ENCODE measurements at places on chromosomes 7 and 10.

DNA sequence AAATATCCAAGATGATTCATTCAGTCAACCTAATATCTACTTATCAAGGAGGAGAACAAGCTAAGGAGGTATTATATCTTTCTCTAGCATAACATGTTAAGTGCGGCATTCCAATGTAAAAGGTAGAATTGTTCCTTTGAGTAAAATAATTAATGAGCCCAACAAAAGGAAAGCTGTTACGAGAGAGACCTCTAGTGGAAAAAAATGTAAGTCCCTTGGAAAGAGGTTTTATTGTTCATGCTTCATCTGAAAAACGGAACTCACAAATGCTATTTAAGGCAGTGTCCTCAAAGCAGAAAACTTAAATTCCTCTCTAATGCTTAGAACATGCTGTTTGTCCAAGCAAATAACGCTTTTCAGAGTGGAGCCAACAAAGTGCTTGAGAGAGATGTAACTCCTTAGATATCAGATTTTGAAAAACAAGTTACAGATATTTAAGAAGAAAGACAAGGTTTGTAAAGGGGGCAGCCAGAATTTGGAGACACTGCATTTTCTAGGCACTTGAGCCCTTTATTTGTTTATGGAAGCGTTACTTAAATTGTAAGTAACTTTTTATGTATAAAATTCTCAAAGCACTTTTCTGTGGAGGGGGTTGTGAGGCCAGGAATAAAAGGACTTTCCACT, 119.9 kb downstream of the TFEC start:
- DNase-seq: no peak

GRCh38 chr7:140972876-140973829, 41.6 kb downstream of the MRPS33 start:
- DNase-seq: no peak

DNA sequence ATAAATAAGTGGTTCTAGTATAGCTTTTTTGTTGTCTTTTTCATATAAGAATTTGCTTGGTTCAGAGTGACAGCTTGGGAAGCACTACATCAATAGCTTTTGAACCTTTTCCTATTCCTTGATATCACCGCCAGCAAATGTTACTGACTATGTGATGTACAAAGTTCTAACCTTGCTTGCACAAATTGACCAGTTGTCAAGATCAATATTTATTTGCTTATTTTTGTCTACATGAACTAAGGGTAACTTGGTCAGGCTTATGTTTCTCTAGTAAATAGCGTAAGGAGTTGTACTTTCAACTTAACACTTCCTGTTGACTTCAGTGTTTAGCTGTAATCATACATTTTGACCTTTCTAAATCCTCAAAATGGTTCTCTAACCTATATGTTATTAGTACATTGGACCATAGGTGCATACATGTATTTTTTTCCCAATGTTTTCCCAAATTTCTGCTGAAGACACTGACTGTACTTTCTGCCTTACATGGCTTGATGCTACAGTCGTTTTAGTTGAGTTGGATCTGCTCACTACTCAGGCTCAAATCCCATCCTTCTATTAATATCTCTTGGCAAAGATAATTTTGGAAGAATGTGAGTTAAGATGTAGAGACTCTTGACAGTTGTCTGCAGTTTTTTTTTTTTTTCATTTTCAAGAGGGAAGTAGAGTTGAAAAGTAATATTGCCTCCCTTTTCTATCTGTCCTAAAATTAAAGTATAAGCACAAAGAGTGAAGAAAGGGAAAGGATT, 239.1 kb upstream of the KAT6B start:
- DNase-seq: no peak

DNA sequence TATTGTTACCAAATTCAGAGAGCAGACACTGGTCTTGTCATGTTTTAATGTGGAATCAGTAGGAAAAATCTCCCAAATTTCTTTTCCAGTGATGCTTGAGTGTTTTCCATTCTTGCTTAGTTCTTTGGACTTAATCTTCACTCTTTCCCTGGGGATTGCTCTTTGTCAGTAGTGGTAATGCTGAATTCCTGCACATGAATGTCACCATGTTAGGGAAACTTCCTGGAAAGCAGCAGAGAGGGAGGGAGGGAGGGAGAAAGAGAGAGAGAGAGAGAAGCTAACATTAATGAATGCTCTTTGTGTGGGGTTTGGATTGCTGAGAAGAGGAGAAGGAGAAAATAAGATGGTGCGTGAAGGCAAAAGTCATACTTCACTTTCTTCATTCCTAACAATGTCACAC, 295.3 kb upstream of the COBL start:
- DNase-seq: no peak

- DNase-seq: no peak
Measured at GRCh38 chr7:129778770-129779601, 167.5 kb downstream of the NRF1 start.

DNA sequence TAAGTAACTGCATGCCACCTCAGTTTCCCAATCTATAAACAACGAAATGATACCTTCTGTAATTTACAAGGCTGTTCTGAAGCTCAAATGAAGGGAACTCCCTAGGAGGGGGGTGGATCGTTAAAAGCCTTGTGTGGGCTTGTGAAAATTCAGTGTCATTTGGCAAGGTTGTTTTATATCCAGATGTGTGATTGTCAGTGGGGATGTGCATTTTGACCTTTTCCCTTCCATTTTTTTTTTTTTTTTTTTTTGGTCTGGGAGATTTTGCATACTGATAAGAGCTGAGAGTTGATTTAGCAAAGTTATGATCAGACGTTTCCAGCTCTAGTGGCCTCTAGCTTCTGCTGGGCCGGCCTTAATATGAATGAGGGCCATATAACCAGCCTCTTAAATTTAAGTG, 22.8 kb downstream of the CREB5 start:
- no peak for DNase-seq

- DNase-seq: no peak
Measured at GRCh38 chr10:19579761-19580545, 236.3 kb upstream of the PLXDC2 start.

- DNase-seq: no peak
Measured at GRCh38 chr7:43954524-43955228, 28.4 kb downstream of the UBE2D4 start.

- no peak for DNase-seq
Measured at GRCh38 chr10:74104996-74105395, 45.6 kb downstream of the AP3M1 start.

GRCh38 chr7:25831062-25831691, 320.8 kb upstream of the NFE2L3 start:
- DNase-seq: no peak

GRCh38 chr10:97539523-97540200, 32.9 kb upstream of the ANKRD2 start:
- no peak for DNase-seq

DNA sequence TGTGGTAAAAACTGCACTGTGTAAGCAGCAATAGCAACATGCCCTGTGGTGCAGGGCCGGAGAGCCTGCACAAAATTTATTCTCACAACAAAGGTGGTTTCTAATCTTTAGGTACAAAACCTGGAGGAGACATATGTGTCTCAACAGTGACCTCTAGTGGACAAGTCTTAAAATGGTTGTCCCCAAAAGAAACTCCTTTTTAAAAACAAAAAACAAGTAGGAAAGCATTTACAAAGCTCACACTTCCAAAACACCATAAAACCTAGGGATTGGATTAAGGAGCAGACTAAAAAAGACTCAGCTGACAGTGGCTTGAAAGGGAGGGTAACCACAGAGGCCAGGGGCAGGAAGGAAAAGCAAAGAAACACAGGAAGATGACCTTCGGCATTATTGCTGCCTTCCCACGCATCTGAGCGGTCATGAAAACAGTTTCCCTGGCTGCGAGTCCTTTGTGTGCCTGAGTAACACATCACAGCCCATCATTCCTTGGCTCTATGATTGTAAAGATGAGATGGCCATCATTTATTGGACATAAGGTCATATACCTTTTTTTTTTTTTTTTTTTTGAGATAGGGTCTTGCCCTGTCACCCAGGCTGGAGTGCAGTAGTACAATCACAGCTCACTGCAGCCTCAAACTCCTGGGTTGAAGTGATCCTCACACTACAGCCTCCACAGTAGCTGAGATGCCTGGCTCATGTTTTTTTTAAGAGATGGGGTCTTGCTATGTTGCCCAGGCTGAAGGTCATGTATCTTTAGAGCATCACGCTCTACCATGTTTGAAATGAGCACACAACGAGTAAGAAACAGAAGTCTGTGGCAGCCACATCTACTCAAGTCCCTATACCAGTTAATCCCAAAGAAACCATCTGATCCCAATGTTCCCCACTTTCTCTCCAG, 39.5 kb downstream of the RSU1 start:
- DNase-seq: no peak

DNA sequence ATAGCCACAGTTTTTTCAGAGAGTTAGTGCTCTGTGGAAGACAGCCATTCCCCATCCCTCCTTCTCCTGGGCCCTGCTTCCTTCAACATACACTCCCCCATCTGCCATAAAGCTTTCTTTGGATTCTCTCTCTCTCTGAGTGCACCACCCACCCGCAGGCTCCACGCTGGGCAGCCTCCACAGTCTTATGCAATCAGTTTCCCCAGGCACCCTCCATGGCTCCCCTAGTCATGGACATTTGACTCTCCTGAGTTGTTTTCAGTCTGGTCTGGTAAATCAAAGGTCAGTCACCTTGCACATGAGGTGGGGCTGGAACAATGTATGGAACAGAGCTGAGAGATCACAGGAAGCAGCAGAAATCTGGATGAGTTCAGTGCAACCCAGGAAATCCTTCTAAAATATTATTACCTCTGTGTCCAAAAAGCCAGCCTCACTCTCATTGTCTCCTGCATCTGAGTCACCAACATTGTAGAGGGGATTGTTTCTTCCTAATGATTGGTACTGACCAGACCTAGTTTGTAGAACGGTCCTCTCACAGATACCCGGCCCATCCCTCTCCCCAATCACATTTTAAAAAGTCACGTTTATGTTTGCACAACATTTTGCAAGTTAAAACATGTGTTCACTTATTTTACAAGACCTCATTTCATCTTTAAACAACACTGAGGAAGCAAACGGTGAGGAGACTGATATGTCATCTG, 70.1 kb downstream of the CYCS start:
- no peak for DNase-seq

DNA sequence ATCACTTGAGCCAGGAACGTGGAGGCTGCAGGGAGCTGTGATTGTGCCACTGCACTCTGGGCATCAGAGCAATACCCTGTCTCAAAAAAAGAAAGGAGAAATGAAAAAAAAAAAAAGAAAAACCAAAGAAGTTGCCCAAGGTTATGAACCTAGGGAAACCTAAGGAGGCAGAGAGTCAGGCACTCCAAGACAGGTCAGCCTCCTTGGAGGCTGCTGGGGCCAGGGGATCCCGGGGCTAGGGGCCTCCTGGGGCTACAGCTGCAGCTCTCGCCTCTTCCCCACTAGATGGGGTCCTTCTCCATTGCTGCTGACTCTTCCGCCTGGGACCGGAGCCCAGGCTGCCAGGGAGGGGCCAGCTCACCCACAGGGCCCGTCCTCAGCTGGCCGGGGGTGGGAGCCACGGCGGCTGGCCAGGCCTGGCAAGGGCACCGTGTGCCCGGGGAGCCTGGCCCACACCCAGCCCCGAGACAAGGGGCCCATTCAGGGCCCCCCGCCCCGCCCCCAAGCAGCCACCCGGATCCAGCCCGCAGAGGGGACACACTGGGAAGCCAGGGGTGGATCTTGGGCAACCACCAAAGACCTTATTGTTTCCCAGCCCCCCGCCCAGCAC, 1.7 kb upstream of the SPACDR start:
- peak; percentile 15 for DNase-seq

DNA sequence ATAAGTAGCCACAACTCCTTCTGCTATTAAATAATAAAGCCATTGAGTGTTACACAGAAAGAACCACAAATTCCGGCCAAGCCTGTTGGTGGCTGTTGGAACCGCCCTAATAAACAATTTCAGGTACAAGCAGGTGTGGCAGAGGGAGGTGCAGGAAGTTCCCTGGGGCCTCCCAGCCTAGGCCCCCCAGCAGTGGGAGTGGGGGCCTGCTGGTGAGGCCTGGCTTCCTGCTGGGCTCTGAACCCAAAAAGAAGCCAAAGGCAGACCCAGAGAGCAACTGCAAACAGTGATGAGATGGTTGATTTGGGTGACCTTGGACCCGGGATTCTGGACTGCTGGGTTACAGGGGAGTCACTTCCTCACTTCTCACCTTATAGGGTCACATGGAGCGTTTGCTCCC, 21.0 kb upstream of the LMTK2 start:
- no peak for DNase-seq
